ENCODE measurements at places on chromosomes 6 and 20.

DNA sequence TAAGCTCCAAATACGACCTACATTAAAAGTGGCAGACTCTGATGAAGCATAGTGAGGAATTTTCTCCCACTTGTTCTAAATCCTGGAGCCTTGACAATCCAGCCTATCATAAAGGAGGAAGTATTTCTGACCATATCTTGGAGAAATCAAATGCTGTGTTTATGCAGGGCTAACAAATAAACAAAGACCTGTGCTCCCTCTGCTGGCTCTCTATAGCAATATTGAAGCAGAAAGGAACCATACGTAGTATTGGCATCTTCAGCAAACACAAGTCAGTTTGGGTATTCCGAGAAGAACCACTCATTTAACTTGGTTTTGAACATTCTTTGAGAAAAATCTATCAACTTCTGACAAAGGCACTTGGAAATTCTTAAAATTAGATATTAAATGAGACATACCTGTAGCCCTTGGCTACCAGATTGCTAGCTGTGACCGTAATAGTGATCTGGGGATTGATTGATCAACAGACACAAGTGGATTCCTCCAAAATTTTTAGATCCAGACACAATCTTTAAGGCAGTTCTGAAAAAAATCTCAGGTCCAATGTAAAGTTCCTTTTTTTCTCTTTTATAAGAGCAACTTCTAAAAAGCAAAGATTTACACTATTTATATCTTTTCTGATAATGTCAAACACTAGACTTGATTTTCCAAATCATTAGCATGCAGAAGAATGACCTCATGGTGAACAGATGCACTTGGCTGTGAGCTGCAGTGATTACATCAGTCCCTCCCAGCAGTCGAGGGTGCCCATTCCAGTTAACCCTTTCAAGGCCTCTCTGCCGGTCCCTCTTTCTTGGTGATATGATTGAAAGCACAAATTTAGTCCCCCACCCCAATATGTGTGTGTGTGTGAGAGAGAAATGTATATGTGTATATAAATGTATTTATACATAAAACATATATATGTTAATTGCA is 40.2 kb downstream of the INSM1 start:
- no peak for DNase-seq

- DNase-seq: no peak
These were observed 105.1 kb upstream of the HCRTR2 start for GRCh38 chr6:55069132-55069781.

DNA sequence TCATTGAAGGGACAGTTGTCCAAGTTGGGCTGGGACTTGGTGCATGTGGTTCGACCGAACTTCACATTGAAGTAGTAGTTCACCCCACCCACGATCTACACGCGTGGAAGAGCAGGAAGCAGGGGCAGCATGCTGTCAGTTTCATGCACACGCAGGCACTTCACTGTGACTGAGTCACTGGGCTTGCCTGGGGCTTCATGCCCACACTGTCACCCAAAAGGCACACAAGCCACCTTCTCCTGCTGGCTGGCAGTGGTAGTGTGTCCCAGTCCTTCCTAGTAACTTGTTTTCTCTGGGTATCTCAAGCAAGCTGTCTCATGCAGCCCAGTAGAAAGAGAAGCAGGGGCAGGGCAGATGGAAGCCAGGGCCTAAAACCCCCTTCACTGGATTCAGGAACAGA is 2.0 kb downstream of the CST5 start:
- no peak for DNase-seq

- no peak for DNase-seq
These were observed 37.4 kb upstream of the SLC9A8 start for GRCh38 chr20:49775229-49775693.

DNA sequence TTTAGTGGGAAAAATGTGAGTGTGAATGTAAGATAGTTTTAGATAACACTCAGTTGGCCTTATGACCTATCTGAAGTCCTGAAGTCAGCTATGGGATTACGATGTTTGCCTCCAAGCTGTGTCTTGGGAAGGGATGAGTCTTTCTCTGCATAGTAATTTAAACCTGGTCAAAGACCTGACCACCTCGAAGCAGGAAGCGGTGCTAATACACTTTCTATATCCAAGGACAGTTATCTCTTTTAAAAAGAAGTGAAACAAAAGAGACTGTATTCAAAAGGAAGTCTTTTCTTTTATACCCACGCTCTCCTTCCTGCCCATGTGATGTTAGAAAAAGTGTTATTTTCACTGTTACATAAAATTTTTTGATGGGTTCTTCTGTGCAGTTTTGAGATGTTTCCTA is 94.9 kb downstream of the JARID2 start:
- no peak for DNase-seq

DNA sequence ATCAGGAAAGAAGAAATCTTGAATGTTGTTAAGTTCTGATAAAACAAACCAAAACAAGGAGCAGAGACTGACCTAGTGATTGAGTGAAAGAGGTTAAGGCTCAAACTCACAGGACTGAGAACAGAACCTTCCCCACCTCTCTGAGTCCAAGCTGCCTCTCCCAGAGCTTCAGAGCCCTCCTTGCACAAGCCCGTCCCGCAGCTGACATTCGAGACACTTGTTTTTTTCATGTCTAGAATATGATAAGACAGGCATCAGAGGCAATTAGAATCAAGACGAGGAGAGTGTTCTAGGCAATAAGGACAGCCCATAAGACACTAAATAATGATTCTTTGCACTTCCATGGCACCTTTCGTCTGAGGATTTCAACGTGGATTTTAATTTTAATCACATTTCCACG is 140.6 kb downstream of the PXDC1 start:
- DNase-seq: no peak

DNA sequence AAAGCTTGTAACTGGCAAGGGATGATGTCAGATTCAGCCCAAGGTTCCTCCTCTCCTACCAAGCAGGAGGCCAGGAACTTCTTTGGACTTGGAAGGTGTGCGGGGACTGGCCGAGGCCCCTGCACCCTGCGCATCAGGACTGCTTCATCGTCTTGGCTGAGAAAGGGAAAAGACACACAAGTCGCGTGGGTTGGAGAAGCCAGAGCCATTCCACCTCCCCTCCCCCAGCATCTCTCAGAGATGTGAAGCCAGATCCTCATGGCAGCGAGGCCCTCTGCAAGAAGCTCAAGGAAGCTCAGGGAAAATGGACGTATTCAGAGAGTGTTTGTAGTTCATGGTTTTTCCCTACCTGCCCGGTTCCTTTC is 14.4 kb downstream of the TNFAIP3 start:
- DNase-seq: no peak

DNA sequence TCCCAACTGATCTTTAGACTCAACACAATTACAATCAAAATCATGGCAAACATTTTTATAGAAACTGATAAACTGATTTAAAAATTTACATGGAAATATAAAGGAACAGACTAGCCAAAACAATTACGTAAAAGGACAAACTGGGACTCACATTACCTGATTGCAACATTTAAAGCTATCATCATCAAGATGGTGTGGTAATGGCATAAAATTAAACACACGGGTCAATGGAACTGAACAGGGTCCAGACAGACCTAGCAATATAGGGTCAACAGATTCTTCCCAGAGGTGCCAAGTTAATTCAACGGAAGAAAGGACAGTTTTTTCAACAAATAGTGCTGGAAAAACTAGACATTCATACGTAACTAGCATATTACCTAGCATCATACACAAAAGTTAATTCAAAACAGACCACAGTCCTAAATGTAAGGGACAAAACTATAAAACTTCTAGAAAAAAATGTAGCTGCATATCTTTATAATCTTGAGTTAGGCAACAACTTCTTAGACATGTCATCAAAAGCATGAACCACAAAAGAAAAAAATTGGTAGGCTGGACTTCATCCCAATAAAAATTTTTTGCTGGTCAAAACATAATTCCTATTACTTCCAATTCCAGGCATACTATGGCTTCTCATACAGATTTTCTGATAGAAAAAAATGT is 147.4 kb upstream of the BEND6 start:
- no peak for DNase-seq

- DNase-seq: no peak
These were observed 754.0 kb upstream of the ADGRB3 start for GRCh38 chr6:67880939-67881705.

DNA sequence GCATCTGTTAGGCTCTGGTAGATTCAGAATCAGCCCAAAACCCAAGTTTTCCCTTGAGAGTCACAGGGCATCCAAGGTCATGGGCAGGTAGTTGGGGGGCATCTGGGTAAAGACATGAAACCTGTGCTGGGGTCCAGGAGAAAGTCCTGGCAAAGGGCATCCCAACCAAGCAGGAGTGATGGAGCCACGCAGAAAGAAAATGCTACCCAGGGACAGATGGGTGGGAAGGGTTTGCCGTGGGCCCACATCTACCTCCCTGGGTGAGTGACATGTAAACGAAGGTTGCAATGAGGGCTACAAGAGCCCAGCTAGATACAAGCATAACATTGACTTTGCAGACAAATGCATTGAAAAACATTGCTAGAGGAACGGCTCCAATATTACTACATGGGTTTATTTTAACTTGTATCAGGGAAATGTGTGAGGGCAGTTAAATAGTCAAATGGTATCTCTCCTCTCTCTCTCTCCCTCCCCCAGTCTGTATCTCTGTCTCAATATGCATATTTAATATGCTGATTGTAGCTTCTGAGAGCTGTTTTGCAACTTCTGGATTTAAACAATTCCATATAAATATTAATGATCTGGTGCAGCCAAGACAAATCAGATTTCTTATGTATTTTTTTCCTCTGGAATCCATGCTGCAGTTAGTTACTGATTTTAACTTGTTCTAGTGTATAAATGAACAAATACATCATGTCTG is 135.7 kb downstream of the SYNDIG1 start:
- no peak for DNase-seq

- DNase-seq: no peak
These were observed 1.3 kb upstream of the ASXL1 start for GRCh38 chr20:32356622-32357374.

GRCh38 chr6:95240514-95240913 is 336.8 kb upstream of the MANEA start:
- DNase-seq: no peak

DNA sequence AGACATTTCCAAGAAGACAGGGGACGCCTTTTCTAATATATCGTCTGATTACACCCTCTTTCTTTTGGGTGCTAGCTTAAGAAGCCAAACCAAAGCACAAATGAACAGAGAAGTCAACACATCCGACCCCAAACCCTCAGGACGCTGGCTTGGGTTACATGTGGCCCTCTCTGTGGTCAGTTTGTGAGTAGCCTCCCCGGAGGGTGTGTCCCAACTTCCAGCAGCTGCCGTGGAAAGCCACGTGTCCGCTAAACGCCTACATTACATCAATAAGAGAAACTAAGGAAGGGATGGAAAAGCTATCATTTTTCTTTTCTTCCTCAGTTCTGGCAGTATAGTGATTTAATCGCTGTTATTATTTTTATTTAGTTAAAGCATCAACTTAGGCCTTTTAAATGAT is 487 bp upstream of the BMP6 start:
- DNase-seq: no peak

- DNase-seq: no peak
These were observed 57.6 kb downstream of the CPNE5 start for GRCh38 chr6:36781669-36782068.

GRCh38 chr20:7272512-7272911 is 505.0 kb downstream of the BMP2 start:
- no peak for DNase-seq

GRCh38 chr6:121590916-121591315 is 155.5 kb downstream of the GJA1 start:
- DNase-seq: no peak

DNA sequence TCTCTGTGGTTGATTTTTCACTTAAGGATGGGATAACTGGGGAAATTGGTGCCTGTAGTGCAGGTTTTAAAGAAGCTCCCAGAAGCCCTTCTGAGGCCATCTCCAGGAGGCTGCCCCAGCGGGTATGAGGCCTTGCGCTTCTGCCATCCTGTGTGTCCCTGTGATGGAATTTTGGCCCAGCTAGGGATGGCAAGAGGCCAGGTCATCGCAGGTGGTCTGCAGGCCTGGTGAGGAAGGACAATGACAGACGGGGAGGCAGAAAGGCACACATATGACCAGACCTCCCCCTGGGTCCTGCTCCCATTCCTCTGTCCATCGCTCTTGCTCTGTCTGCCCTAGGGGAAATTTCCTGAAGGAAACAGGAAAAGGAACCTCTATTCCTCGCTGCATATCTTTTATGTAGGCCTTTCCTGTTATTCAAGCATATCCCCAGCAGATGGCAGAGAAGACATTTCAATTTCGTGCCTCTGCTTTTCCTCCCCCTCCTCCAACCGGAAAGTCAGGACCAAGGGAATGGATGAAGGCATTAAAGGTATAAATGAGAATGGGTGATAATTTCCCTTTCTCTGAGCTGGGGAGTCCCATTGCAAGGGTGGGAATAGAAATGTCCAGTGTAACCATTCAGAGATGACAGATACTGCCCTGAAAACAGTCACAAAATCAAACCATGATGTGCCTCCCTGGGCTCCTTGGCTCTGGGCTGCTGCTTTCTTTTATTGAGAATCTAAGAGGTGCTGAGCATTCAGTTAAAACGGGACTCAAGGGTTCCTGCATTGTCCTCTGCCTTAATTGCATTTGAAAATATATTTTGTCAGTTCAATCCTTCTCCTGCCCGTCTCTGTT is 17.6 kb upstream of the HLA-F start:
- no peak for DNase-seq

GRCh38 chr6:131640100-131640499 is 3.0 kb downstream of the ENPP3 start:
- no peak for DNase-seq

GRCh38 chr6:114342086-114342825 is 567 bp downstream of the HS3ST5 start:
- DNase-seq: no peak

DNA sequence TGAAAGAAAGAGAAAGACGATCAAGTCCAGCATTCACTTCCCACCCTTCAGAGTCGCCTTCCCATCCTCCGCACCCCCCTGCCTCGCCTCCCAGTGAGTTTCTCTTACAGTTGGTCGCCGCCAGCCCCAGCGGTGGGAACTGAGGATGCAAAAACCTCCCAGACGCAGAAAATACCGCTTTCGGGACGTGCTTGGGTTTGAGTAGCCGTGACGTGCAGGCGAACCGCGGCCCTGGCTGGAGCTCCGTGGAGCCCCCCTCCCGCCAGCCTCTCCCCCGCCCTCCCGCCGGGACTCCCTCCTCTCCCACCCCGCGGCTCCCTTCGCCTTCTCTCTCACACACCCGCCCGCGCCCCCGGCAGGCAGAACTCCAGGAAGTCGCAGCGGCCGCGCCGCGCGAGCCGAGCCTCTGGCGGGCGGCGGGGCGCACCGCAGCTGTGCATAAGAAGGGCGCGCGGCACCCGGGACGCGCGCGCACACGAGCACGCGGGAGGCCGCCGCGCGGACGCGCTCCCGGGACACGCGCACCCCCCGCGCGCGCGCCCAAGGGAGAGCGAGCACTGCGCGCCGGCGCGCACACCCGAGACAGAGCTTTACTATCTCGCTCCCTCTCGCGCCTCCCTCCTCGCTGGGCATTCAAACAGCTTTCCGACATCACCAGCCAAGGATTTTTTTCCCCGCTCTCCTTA is at the start of gene ADGRB3:
TSS of gene ADGRB3 (plus strand) at position 557 of the 686 bp plus-strand sequence. CDS start 3,394 bp downstream, outside the sequence.
- no peak for DNase-seq

GRCh38 chr6:16494793-16495192 is 256.4 kb downstream of the GMPR start:
- no peak for DNase-seq

- DNase-seq: no peak
These were observed 13.0 kb downstream of the PTPRT start for GRCh38 chr20:43176726-43177125.

- no peak for DNase-seq
These were observed 2.5 kb downstream of the BTN1A1 start for GRCh38 chr6:26502626-26503025.
